ENCODE measurements at places on chromosomes 16 and 17. TPM values are rescaled to one million over a fixed set of nuclear protein-coding genes. Genes with fewer than 3 reads are reported as not detected.

The MMP2 gene
- total RNA-seq, result 768 TPM

The KRTAP2-3 gene
- total RNA-seq, result not detected

The WSCD1 gene
- total RNA-seq, result 45.7 TPM

The C1QTNF8 gene
- not detected for total RNA-seq

The TMEM186 gene
- total RNA-seq, result 8.3 TPM

The NOTUM gene
- not detected for total RNA-seq

The TBX4 gene
- total RNA-seq, result not detected

The AATK gene
- total RNA-seq, result 1.5 TPM

The SYCE1L gene
- 28.6 TPM for total RNA-seq

The TSPAN10 gene
- 0.91 TPM for total RNA-seq

The FGF11 gene
- not detected for total RNA-seq

The SMG1 gene
- 80.2 TPM for total RNA-seq

- H3K27ac ChIP-seq, result no peak overlapping the region
- H3K4me3 ChIP-seq, result no peak overlapping the region
- no peaks in the 10 kb centered on the region for H3K36me3 ChIP-seq
- H3K27me3 ChIP-seq, result no peaks in the 10 kb centered on the region
- no peaks in the 10 kb centered on the region for H3K4me1 ChIP-seq
Measured at GRCh38 chr16:85733155-85733838, 17.6 kb downstream of the C16orf74 start.

DNA sequence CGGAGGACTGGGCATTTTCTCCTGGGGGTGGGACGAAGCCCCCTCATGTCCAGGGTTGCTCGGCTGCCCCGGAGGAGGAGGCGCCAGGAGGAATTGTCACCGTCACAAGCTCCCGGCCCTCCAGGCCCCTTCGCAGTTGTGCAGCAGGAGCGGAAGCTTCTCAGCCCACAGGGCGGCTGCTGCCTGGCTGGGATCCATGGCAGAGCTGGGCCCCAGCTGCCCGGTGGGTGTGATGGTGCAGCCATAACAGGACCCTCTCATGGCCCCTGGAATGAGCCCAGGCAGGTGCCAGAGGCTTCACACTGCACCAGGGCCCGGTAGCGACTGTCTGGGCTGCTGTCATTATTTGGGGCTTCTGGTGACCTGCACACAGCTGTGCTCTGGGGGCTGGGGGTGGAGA lies 54.9 kb upstream of the GNG13 start:
- H3K36me3 ChIP-seq, result no peaks in the 10 kb centered on the region
- H3K4me3 ChIP-seq, result no peak overlapping the region
- no peak for DNase-seq
- H3K4me1 ChIP-seq, result no peaks in the 10 kb centered on the region

DNA sequence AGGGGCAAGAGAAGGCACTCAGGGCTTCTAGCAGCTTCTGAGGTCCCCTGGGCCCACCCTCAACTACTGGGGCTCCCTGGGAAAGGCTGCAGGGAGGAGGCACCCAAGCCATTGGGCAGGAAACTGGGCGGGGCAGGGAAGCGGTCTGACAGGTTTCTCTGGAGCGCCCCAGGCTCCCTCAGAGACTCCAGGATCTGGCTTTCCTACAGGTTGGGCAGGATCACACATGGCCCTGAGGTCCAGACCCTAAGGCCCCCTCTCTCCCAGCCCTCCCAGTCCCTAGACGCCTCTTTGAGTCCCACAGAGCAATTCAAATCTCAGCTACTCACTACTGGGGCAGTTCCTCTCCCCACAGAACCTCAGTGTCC lies 14.3 kb downstream of the JUP start:
- H3K4me3 ChIP-seq, result no peak overlapping the region
- peaks cover 39% of the 10 kb centered on the region for H3K4me1 ChIP-seq
- no peaks in the 10 kb centered on the region for H3K27me3 ChIP-seq
- H3K36me3 ChIP-seq, result peaks cover 53% of the 10 kb centered on the region
- DNase-seq, result no peak

- H3K4me3 ChIP-seq, result no peak overlapping the region
- peaks cover 11% of the 10 kb centered on the region for H3K4me1 ChIP-seq
- peaks cover 3% of the 10 kb centered on the region for H3K36me3 ChIP-seq
- no peak for DNase-seq
Measured at GRCh38 chr16:31036691-31037090, 3.3 kb downstream of the STX4 start.

GRCh38 chr17:56808503-56808902 lies 25.2 kb downstream of the C17orf67 start:
- no peak for DNase-seq
- H3K36me3 ChIP-seq, result no peaks in the 10 kb centered on the region
- H3K4me1 ChIP-seq, result no peaks in the 10 kb centered on the region
- H3K4me3 ChIP-seq, result no peak overlapping the region
- no peak overlapping the region for H3K27ac ChIP-seq
- H3K27me3 ChIP-seq, result no peaks in the 10 kb centered on the region

GRCh38 chr16:11198828-11199227 lies 57.2 kb downstream of the SOCS1 start:
- no peak overlapping the region for H3K27ac ChIP-seq
- H3K27me3 ChIP-seq, result no peaks in the 10 kb centered on the region
- H3K4me1 ChIP-seq, result peaks cover 19% of the 10 kb centered on the region
- no peak overlapping the region for H3K4me3 ChIP-seq
- DNase-seq, result no peak

GRCh38 chr17:51032850-51033249 lies 87.8 kb downstream of the SPAG9 start:
- DNase-seq, result no peak
- H3K27me3 ChIP-seq, result no peaks in the 10 kb centered on the region
- H3K36me3 ChIP-seq, result no peaks in the 10 kb centered on the region
- no peak overlapping the region for H3K4me3 ChIP-seq
- H3K4me1 ChIP-seq, result peaks cover 3% of the 10 kb centered on the region

- DNase-seq, result peak; percentile 13
- no peaks in the 10 kb centered on the region for H3K27me3 ChIP-seq
- no peak overlapping the region for H3K4me3 ChIP-seq
Measured at GRCh38 chr16:22235839-22236745, 30.0 kb downstream of the EEF2K start.

GRCh38 chr16:64826374-64826773 lies 295.5 kb downstream of the CDH11 start:
- H3K4me3 ChIP-seq, result no peak overlapping the region
- DNase-seq, result no peak
- H3K27ac ChIP-seq, result no peak overlapping the region
- H3K27me3 ChIP-seq, result no peaks in the 10 kb centered on the region

- H3K36me3 ChIP-seq, result no peaks in the 10 kb centered on the region
- H3K4me1 ChIP-seq, result no peaks in the 10 kb centered on the region
- no peak overlapping the region for H3K27ac ChIP-seq
- no peak for DNase-seq
Measured at GRCh38 chr16:4194661-4195060, 47.2 kb downstream of the SRL start.

GRCh38 chr16:78134944-78135619 lies 35.6 kb downstream of the WWOX start:
- no peaks in the 10 kb centered on the region for H3K27me3 ChIP-seq
- H3K4me1 ChIP-seq, result no peaks in the 10 kb centered on the region
- DNase-seq, result no peak
- no peak overlapping the region for H3K4me3 ChIP-seq
- no peak overlapping the region for H3K27ac ChIP-seq

- H3K27ac ChIP-seq, result no peak overlapping the region
- H3K36me3 ChIP-seq, result no peaks in the 10 kb centered on the region
- H3K4me1 ChIP-seq, result no peaks in the 10 kb centered on the region
- H3K27me3 ChIP-seq, result no peaks in the 10 kb centered on the region
- DNase-seq, result no peak
Measured at GRCh38 chr16:8370374-8371270, 219.7 kb downstream of the TMEM114 start.

- DNase-seq, result no peak
- H3K4me3 ChIP-seq, result no peak overlapping the region
- peaks cover 10% of the 10 kb centered on the region for H3K27me3 ChIP-seq
- no peak overlapping the region for H3K27ac ChIP-seq
Measured at GRCh38 chr16:80883159-80883642, 78.8 kb upstream of the CDYL2 start.

- no peak overlapping the region for H3K4me3 ChIP-seq
- H3K27ac ChIP-seq, result no peak overlapping the region
- peaks cover 18% of the 10 kb centered on the region for H3K4me1 ChIP-seq
- DNase-seq, result peak; percentile 90
Measured at GRCh38 chr16:72974142-72974769, 73.7 kb downstream of the ZFHX3 start.

GRCh38 chr16:75614066-75614897 lies 8.8 kb downstream of the ADAT1 start:
- H3K4me1 ChIP-seq, result no peaks in the 10 kb centered on the region
- no peak for DNase-seq
- H3K4me3 ChIP-seq, result no peak overlapping the region

DNA sequence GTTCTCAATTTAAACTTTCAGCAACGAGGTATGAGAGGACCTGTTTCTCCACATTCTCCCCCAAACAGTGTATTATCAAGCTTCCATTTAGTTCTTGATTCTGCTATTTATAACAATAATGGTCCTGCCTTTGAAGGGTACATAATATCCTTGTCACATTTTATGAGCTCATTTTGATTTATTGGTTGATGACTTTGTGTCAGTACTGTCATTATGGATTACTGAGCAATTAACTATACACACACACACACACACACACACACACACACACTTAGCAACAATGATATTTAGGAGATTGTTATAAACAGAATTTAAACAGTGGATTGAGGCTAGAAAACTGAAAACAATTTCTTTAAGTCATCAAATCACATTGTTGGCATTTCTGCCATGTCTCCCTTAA lies 7.0 kb downstream of the TMIGD1 start:
- no peak overlapping the region for H3K4me3 ChIP-seq
- DNase-seq, result no peak
- no peaks in the 10 kb centered on the region for H3K36me3 ChIP-seq

DNA sequence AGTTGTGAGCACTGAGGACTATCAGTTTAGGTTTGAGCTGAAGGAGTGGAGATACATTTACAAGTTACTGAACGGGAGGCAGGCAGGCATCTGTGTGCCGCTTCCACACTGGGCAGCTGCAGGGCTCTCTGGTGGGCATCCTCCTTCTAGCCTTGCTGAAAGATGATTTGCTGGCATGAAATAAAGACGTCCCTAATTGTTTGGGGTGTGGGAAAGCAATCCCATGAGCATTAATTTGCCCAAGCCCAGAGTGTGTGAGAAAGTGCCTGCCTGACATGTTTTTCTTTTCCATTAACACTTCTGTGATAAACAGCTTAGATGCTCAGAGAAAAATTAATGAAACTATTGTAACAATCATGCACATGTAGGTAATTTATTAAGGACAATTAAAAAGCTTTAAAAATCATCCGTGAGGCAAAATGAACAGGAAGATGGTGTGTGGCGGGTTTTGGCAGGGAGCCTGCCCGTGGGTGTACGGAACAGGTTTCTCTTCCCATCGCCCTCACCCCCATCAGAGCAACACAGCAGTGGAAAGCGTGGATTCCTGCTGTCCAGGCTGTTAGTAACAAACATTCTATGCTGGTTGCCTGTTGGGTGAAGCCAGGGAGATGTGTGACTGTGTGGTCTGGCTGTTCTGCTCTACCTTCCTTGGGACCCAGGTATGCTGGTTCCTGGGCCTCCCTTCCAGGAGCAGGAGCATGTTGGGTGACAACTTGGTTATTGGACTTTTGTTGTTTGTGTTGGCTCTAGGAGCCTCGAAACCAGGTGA lies 191.9 kb downstream of the MSI2 start:
- DNase-seq, result no peak
- H3K4me1 ChIP-seq, result peaks cover 4% of the 10 kb centered on the region
- H3K27me3 ChIP-seq, result no peaks in the 10 kb centered on the region
- no peak overlapping the region for H3K4me3 ChIP-seq
- no peak overlapping the region for H3K27ac ChIP-seq
- no peaks in the 10 kb centered on the region for H3K36me3 ChIP-seq

- H3K4me3 ChIP-seq, result no peak overlapping the region
- no peak overlapping the region for H3K27ac ChIP-seq
- no peaks in the 10 kb centered on the region for H3K27me3 ChIP-seq
- H3K4me1 ChIP-seq, result no peaks in the 10 kb centered on the region
- H3K36me3 ChIP-seq, result peaks cover 38% of the 10 kb centered on the region
Measured at GRCh38 chr16:27499659-27500055, 50.1 kb downstream of the GTF3C1 start.

Measured in endothelial cell of umbilical vein (primary cell).